ENCODE measurements at places on chromosomes 1 and 21.

- peak; percentile 58 for DNase-seq
These were observed 32.3 kb downstream of the VWA5B1 start for GRCh38 chr1:20322825-20323612.

DNA sequence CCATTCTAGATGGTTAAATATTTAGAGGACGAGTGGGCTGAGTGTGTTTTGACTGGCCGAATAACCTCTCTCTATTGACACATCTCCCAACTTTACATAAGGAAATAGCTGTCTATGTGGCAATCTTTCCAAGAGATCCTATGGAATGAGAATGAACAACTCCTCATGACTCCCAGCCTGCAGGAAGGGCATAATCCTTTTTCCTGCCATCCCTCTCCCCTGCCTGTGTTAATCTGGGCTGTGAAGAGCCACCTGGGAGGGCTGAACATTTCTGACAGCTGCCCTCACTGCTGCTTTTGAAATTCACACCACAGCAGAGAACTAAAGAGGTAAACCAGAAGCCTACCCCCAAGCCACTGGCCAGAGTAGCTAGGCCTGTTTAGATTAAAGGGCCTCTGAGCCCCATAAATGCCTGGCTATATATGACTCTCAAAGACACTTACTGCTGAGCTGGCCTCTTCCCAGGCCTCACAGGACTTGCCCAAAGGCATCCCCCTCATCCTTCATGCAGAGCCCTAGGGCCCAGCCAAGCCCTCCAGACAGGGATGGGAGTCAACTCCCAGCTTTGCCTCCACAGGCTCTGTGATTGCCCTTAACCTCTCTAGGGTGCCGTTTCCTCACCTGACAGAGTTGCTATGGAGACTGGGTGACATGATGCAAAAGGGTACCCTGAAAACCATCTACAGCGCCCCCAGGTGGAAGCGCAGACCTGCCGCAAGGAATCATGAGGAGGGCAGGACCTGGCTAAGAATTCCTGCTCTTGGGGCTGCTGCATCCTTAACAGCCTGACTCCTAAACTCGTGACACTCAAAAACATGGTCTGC, 42.0 kb upstream of the LDLRAP1 start:
- DNase-seq = no peak

DNA sequence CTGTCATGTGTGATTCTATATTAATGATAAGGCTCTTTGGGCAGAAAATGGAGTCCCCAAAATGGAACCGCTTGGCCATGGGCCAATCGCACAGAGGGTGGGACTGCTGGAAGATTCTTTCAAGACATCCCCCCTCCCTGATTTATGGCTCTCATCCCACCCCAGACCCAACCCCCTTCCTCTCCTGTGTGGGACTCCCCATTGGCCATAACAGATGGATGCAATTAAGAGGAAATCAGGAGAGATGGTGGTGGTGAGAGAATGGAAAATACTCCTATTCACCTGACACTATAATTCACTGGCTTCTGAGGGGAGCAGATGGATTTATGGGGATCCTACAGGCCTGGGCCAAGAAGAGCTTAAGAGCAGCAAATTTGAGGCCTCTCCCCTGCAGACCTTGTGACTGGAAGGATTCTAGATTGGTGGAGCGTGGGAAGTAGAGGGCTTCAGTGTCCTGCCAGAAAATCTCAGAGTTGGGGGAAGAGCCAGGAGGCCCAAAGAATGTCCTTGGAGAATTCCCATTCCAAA, 1.7 kb downstream of the IGFN1 start:
- no peak for DNase-seq

- DNase-seq = no peak
These were observed 12.7 kb downstream of the AADACL4 start for GRCh38 chr1:12656575-12656974.

DNA sequence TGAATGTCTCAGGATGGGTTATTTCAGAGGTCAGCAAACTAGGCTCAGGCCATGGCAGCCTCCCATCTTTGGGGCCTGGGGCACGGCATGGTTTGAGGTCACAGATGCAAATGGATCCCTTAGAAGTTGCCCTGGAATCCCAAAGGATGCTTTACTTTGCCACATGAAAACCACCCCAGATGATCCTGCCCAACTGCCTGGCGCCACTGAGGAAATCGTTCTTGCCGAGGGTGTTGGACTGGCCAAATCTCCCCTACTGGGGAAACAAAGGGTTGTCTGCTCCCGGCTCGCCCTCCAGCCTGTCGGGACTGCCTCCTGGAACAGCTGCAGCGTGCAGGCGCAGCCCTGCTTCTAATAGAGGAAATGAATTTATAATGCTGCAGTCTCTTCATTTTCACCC, 173.0 kb upstream of the LMO4 start:
- no peak for DNase-seq

DNA sequence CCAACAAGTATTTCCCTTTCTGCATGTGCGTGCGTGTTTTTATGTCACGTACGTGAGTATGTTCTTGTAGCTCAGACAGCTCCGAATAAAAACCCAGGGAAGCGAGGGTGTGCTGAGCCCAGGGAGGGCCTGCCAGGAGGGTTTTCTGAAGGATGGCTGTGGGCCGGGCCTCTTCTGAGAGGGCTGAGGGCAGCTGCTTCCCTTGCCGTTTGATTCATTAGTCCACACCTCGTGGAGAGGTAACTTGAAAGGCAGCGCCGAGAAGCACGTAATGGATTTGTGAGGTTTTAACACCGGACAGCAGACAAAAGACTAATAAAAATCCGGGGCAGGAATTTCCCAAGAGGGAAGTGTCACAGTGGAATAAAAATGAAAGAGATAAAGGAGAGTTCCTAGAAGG, 29.5 kb downstream of the CD247 start:
- no peak for DNase-seq

- no peak for DNase-seq
These were observed 95.1 kb downstream of the TAS1R2 start for GRCh38 chr1:18764362-18764761.

DNA sequence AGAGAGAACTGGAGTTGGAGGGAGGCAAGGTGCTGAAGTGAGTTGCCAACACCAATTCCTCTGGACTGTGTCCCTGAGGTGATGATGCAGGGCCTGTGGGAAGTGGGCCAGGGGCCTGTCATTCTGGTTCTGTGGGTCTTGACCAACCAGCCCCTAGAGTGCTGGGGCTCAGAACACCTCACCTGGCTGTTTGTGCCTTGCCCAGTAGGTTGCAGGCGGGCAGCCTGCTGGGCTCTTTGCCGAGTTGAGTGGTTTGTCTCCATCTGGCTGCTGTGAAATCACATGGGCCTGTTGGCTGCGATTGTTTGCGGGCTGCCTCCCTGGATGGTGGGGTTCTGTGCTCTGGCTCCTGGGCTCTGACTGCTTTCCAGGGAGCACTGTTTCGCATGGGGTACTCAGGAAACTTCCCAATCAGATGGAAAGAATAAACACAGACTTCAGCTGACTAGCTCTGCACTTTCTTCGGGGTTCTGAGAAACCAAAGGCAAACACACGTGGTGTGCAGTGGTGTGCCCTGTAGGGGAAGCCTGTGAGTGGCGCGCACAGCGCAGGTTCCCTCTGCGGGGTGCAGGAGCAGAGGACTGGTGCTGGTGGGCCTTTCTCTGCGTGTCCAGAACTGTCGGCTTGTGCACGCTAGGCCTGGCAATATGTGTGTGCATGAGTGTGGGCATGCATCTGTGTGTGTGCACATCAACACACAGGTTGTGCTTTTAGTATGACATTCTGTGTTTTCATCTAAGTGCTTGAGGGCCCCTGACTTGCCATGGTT, 95.1 kb downstream of the RHOU start:
- no peak for DNase-seq

DNA sequence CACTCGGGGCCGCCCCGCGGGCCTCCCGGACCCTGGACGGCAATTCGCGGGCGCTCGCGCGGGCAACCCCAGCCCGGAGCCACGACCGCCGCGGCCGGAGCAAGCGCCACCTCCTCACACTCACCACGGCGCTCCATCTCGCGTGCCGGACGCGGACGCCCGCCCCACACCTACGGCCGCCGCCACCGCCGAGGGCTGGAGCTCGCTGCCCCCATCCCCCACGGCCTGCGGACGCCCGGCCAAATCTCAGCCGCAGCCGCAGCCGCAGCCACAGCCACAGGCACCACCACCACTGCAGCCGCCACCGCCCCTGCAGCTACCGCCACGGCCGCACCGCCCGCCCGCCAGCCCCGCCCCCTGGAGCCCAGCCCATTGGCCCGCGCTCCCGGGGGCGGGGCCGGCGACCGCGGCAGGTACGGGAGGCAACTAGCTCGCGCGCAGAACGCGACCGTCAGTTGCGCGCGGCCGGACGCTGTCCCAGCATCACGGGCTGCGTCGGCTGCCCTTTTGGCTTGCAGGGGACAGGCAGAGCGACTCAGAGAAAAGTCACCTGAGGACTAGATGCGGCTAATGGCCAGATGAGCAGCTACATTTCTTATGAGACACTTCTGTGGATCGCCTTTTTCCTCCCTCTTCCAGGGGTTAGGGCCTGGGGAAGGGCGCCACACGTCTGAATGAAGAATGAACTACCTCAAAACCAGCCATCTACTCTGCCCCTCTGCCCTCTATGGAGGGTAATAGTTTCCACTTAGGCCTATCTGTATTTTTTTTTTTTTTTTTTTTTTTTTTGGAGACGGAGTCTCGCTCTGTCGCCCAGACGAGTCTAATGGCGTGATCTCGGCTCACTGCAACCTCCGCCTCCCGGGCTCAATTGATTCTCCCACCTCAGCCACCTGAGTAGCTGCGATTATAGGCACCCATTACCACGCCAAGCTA, at the start of gene ARHGAP29:
TSS of gene ARHGAP29 (minus strand) at position 294 of the 936 bp plus-strand sequence. CDS start 5,973 bp downstream, outside the sequence.
- peak; percentile 16 for DNase-seq

DNA sequence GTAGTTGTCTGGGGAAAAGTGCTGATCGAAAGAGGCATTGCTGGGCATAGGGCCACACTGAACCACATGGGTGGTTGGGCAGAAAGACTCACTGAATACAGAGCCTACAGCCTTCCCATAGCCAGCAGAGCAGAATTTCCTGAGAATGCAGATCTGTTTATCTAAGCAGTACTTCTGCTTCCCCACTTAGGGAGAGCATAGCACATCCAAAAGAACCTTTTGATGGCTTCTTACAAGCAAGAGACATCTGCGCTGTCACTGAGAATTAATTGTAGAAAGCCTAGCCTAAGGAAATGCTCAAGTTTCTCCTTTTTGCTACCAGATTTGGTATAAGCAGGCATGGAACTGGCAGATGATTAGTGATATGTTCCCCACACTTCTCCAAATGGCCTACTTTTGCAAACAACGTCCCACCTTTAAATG, 13.0 kb upstream of the KLHDC8A start:
- no peak for DNase-seq

GRCh38 chr1:198560161-198560560, 19.7 kb upstream of the ATP6V1G3 start:
- DNase-seq = no peak

DNA sequence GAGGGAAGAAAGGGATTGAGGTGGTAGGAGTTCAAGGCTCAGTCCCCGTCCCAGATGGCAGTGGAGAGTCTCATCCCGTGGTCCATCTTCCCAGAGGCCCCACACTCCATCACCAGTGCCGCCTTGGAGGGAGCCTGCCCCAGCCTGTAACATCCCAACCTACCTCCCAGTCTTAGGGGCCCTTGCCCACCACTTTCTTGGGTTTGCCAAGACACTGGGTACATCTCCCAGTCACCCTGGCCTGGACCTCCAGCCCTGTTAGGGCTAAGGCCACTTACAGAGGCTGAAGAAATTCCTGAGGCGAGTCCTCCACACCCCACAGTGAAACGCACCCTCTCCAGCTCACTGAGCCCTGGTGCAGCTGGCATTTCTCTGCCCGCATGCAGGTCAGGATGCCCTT, 3.3 kb downstream of the TMEM200B start:
- DNase-seq = no peak

DNA sequence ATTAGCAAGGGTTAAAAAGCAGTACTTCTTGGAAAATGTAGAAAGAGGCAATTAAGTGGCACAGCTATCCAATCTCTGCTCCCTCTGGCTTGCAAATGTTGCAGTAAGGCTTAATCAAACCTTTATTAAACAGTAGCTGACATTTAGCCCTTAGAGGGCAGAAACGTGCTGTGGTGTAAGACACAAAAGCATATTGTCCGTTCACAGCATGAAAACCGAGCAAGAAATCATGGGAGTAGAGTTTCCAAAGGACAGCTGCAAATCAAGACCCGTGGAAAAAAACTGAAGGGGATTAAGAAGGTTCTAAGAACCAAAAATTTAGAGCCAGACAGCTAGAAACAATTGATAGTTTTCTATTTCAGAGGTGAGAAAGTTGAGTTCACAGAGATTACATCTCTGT, 13.1 kb downstream of the ZP4 start:
- no peak for DNase-seq

- no peak for DNase-seq
These were observed 52.4 kb downstream of the SLC37A1 start for GRCh38 chr21:42565886-42566523.

DNA sequence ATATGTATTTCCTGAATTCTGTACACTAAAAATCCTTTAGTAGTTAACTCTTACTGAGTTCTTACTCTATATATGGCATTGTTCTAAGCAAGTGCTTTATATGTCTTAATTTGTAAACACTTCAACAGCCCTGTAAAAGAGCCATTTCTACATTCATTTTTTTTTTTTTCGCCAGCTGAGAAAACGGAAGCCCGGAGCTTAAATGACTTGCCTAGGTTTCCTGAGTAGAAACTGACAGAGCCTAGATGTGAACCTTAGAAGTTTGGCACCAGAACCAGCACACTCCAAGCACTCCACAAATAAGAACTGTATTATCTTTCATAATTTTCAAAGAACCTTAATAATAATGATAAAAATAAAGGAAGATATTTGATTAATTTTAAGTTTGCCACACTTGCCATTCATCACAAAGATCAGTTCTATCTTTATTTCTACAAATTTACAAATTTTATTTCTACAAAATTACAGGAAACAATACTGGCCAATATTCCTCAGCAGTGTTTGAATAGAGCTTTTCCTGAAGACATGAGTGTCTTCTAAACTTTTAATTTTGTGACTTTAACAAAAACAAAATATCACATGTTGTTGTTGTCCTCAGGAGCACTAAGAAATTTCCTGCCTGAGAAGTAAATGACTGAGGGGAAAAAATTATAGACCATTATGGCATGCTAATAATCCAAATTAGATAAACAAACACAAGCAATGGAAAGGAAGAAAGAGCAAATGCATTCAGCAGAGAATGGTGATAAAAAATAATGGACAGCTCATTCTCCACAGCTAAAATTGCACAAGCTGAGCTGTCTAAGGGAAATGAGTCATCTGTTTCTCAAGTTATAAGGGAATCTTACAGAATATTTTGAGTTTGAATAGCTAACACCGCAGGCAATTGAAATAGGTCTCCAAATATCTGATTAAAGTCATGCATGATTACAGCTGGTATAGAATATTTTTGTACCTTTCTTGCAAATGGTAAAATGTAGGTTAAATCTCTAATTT, 71.2 kb downstream of the DPYD start:
- DNase-seq = no peak
